Left colon (tissue), 2 donors: ENCODE measurements at places on chromosomes 2 and 18. TPM values are rescaled to one million over a fixed set of nuclear protein-coding genes. Genes with fewer than 3 reads are reported as not detected.

Gene DGUOK
- 52.6 TPM for total RNA-seq

Gene NETO1
- total RNA-seq: not detected

Gene AGFG1
- 77.3 TPM for total RNA-seq

Gene NT5DC4
- total RNA-seq: not detected

Gene CLIP4
- 7.3 TPM for total RNA-seq

Gene STAMBP
- 52.3 TPM for total RNA-seq

Gene ASPRV1
- total RNA-seq: 1.2 TPM

Gene TFCP2L1
- 149 TPM for total RNA-seq

Gene LONRF2
- total RNA-seq: 1.6 TPM

Gene FN1
- total RNA-seq: 43.4 TPM

Gene CDKL4
- 0.78 TPM for total RNA-seq

Gene IL36RN
- not detected for total RNA-seq

Gene OSBPL6
- 1.9 TPM for total RNA-seq

Gene ZC3H8
- total RNA-seq: 5.1 TPM

Gene HOXD12
- total RNA-seq: not detected

Gene MTA3
- 39.1 TPM for total RNA-seq

Gene SLC39A6
- total RNA-seq: 11.0 TPM

Gene SAG
- total RNA-seq: not detected

Gene SERPINB13
- total RNA-seq: not detected

Gene GNAL
- total RNA-seq: 4.4 TPM

Gene CDH2
- total RNA-seq: 1.8 TPM

Gene PSMA8
- not detected for total RNA-seq

Gene ABCG8
- 0.67 TPM for total RNA-seq

Gene NEU4
- total RNA-seq: 32.3 TPM

Gene SDC1
- 159 TPM for total RNA-seq

Gene SOX11
- 0.78 TPM for total RNA-seq

Gene AQP12A
- total RNA-seq: 4.0 TPM

Gene MORN2
- total RNA-seq: 8.5 TPM

Gene PROM2
- total RNA-seq: 39.9 TPM

Gene RAB27B
- 16.0 TPM for total RNA-seq

Gene ACMSD
- total RNA-seq: not detected

Gene AP1S3
- total RNA-seq: 13.5 TPM

Gene C2orf49
- 12.2 TPM for total RNA-seq

Gene SCYGR4
- not detected for total RNA-seq

Gene INPP5D
- 10.6 TPM for total RNA-seq

Gene ZBTB14
- total RNA-seq: 9.9 TPM

Gene TMEM247
- total RNA-seq: not detected

Gene RAPH1
- total RNA-seq: 55.1 TPM

Gene ESPNL
- total RNA-seq: 0.25 TPM

Gene NUP35
- total RNA-seq: 7.7 TPM

Gene SGPP2
- 75.9 TPM for total RNA-seq

Gene UGT1A4
- 4.0 TPM for total RNA-seq

Gene PIEZO2
- 1.3 TPM for total RNA-seq

Gene CFC1
- 0.73 TPM for total RNA-seq

Gene DOK6
- total RNA-seq: 0.45 TPM

Gene PPIL3
- 29.4 TPM for total RNA-seq

Gene RGPD3
- 0.24 TPM for total RNA-seq

Gene CNRIP1
- total RNA-seq: 3.1 TPM

Gene WNT6
- 0.43 TPM for total RNA-seq

Gene SNTG2
- total RNA-seq: 2.0 TPM

Gene SCYGR2
- total RNA-seq: not detected

Gene STON1
- total RNA-seq: 3.4 TPM

Gene NTSR2
- not detected for total RNA-seq

Gene MC4R
- total RNA-seq: not detected
